ENCODE measurements at places on chromosomes 4 and X. TPM values are rescaled to one million over a fixed set of nuclear protein-coding genes. Genes with fewer than 3 reads are reported as not detected.

ARHGEF6 gene
- total RNA-seq: 55.5 TPM

SPARCL1 gene
- total RNA-seq: not detected

MAGEA2 gene
- not detected for total RNA-seq

PAK3 gene
- total RNA-seq: not detected

GAGE12J gene
- not detected for total RNA-seq

PARM1 gene
- 1.4 TPM for total RNA-seq

NEIL3 gene
- 1.2 TPM for total RNA-seq

NEUROG2 gene
- not detected for total RNA-seq

AFP gene
- not detected for total RNA-seq

GUCY2F gene
- total RNA-seq: not detected

TGIF2LX gene
- total RNA-seq: not detected

All from natural killer cell (primary cell).